CD4-positive, alpha-beta T cell treated with Interferon gamma for 1 hour (primary cell): ENCODE measurements at places on chromosomes 7 and 10.

- DNase-seq: no peak
Observed at GRCh38 chr10:114933588-114933987, 4.4 kb upstream of the TRUB1 start.

- DNase-seq: no peak
Observed at GRCh38 chr10:27637601-27638000, 108.0 kb downstream of the MKX start.

DNA sequence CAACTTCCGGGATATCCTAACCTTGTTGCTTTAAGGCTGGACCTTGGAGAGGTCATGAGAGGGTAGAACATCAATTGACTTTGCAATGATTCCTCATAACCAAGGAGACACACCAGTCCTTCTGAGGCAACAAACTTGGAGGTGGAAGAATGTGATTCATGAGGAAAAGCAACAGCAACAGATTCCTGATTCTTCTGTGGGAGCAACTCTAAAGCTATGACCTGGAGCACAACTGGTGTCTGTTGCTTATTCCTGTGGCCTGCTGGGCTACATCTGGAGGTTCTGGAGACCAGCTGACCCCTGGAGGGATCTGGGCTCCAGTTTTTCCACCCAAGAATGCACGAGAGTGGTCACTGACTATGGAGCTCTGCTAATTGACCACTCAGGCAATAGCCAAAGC, 116.6 kb downstream of the CREB5 start:
- no peak for DNase-seq

- no peak for DNase-seq
Observed at GRCh38 chr10:51918440-51918839, 219.0 kb upstream of the CSTF2T start.

DNA sequence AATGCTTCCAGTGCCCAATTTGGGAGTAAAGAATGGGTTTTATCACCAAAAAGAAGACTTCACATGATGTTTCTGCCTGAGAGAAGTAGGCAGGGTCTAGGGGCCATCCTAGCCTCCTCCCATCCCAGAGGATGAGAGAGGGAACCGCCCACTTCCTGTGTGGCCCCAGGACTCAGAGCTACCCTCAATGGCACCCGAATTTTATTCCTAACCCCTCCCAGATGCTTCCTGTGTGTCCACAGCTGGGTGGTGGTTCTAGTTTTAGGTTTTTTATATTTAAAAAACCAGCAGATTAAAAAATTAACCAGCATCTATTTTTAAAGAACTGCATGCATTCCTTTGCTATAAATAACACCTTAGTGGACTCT, 583.5 kb downstream of the PTPRN2 start:
- DNase-seq: no peak

DNA sequence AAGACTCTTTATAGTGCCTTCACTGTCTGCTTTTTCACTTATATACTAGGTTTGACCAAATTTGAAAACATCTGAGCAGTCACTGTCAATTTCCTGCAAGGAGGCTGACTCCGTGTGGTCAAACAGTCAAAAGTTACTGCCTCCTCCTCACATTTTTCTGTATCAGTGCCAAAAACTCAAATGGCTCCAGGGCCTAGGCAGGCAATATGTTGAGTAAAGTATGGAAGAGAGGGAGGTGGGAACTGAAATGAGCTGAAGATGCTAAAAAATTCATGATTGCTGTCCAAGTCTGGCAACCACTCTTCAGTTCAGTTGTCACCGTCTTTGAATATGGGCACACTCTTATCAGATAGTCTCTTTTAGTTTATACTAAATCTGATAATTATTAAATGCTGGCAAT, 551.6 kb downstream of the CCSER2 start:
- no peak for DNase-seq

- no peak for DNase-seq
Observed at GRCh38 chr10:59470570-59470969, 108.2 kb upstream of the FAM13C start.

- DNase-seq: no peak
Observed at GRCh38 chr7:122070834-122071233, 73.2 kb downstream of the AASS start.
